ENCODE measurements at places on chromosomes 13 and 19.

- no peak for DNase-seq
Measured at GRCh38 chr19:48419158-48419920, 25.9 kb downstream of the GRIN2D start.

DNA sequence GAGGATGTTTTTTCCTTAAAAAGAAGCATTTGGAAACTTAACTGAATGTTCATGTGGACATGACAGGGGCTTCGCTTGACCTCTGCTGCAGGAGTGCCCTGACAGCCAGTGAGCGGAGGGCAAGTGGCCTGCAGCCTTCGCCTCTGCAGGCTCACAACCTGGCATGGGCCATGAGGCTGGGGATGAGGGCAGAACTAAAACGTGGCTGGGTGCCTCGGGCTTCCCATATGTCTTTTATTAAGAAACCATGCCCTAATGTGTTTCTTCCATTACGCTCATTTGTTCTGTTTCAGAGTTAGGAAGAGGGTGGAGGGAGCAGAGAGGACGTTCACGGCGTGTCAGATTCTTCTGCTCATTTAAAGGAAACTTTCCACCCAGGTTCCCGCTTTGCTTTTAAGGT is 2.9 kb downstream of the ARHGEF7 start:
- DNase-seq, result no peak

- DNase-seq, result no peak
Measured at GRCh38 chr13:30676672-30677071, 58.7 kb upstream of the ALOX5AP start.

DNA sequence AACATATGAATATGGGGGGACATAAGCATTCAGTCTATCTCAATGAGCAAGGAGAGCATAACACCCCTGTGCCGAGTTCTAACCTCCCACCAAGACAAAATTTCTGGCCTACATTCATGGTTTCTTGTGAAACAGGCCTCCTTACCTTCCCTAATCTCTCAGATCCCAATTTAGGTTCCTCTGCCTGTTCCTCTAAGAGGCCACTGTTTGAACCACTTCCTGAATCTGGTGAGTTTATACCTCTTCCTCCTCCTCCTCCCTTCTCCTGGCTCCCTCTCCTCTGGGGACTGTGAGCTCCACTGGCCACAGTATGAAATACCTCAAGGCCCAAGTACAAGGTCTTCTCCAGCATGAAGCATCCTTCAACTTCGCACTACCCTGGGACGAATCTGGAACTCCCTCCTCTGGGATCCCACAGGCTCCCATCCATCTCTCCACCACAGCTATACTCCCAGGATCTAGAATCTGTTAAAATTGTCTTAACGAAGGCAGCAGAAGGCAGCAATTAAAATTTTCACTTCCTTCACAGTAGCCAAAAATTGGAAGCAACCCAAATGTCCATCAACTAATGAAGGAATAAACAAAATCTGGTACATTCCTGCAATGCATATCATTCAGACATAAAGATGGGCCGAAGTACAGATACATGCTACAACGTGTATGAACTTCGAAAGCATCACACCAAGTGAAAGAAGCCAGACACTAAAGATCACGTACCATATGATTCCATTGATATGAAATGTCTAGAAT is 7.8 kb upstream of the SIGLECL1 start:
- no peak for DNase-seq

DNA sequence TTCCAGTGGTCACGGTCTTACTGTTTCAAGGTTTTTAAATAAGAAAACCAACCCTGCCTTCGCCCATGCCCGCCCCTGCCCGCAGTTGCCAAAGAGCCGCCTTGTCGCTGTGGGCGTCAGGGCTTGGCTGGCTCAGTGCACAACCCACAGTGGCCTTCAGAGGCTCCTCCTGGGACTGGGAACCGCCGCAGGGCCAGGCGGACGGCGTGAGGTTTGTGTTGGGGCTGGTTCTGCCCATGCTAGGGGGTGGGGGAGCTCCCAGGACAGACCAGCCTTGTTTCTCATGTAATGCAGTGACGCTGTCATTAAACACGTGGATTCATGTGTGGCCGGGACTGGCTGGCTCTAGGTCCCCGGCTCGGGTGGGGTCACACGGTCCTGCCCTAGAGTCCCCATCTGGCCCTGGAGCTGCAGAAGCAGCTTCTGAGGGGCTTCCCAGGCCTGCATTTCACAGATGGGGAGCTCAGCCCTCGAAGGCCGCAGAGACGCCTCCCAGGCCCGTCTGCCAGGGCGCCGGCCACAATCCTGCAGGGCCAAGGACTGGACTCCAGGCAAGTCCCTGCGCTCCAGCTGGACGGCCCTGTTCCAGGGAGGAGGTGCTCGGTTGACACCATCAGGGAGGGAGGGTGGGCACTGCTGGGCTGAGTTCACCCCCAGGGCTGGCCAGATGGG is 2.4 kb upstream of the TEKTIP1 start:
- DNase-seq, result no peak

DNA sequence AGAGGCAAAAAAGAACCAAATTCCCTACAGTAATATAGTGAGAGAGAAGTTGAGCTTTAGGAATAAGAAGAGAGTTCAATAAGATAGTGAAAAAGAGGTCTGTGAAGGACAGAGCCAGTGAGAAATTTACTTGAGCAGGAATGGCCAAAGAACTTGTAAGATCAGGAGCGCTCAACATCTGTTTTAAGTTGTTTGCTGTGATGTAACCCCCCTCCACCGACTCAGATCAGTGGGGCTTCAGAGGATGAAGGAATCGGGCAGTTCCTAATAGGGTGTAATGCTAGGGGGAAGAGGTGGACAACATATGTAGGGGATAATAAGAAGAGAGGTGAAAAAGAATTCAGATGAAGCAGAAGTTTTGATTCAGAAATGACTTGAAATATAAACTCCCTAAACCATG is 85.3 kb upstream of the FNDC3A start:
- no peak for DNase-seq

DNA sequence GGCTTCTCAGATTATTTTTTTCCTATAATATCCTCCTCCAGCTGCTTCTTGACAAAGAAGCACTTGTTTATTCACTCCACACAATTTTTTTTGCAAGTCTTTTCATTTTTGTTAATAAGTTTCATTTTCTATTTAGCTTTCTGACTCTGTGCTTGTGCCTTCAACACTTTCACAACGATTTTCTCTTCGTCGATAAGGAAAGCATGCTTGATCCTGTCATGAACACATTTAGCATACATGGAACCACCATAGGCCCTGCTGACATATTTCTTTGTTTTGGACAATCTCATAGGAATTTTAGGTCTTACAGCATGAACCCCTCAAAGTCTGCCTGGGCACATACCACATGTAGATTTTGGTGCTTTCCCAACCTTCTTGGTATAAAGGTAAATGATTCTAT is 346.0 kb downstream of the KCNRG start:
- DNase-seq, result no peak

DNA sequence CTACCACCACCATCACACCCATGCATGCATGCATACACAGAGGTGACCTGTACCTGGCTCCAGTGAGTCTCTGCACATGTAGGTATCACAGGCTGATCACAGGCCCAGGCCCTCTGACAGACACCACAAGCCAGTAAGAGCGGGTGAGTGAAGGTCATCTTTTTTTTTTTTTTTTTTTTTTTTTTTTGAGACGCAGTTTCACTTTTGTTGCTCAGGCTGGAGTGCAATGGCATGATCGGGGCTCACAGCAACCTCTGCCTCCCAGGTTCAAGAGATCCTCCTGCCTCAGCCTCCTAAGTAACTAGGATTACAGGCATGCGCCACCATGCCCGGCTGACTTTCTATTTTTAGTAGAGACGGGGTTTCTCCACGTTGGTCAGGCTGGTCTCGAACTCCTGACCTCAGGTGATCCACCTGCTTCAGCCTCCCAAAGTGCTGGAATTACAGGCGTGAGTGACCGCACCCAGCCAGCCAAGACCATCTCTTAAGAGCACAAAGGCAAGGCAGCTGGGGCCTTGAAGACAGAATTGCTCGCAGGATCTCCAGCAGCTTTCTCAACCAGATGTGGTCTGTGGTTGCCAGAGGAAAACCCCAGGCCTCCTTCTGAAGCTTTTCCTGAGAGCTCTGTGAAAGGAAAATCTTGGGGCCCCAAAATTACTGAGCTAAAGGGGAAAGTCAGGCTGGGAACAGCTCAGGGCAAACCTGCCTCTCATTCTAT is 3.2 kb upstream of the NKG7 start:
- DNase-seq, result no peak

- DNase-seq, result no peak
Measured at GRCh38 chr13:35157143-35157755, 215.2 kb downstream of the NBEA start.

Data from NCI-H226 (cell line).